ENCODE measurements at places on chromosomes 1 and 21. TPM values are rescaled to one million over a fixed set of nuclear protein-coding genes. Genes with fewer than 3 reads are reported as not detected.

DNA sequence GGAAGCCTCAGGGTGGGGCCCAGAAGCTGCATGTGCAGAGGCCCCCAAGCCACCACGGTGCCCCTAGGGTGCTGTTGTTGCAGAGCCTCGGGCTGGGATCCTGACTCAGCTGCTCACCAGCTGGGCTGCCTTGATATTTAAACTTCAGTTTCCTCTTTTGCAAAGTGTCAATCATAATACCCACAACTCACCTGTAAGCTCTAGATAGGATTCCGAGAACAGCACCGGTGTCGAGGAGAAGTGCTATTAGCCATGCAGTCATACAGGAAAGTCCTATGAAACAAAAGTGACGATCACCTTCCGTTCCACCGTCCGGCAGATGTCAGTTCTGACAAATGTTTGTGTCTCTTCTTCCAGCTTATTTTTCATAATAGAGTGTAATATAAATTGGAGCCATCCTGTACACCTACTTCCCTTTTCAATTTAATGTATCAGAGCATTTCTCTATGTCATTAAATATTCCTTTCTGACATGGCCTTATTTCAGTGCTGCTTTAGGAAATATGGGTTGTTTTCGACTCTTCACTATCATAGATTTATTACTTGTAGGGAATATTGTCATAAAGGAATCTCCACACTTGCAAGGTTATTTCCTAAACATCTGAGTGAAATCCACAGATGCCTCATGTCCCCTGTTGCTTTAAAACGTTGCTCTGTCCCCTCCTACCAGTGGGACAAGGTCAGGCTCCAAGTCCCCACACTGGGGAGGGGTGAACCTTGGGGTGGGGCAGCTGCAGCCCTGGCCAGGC is 100.8 kb downstream of the SIK1 start:
- DNase-seq = no peak

GRCh38 chr1:202135221-202135721 is 9.3 kb downstream of the ARL8A start:
- DNase-seq = no peak

The SPRR3 gene
- not detected for polyA plus RNA-seq

GRCh38 chr1:32431736-32432400 is 33.0 kb upstream of the ZBTB8B start:
- no peak for DNase-seq

- no peak for DNase-seq
Observed at GRCh38 chr1:221394011-221394544, 347.8 kb downstream of the DUSP10 start.

Measured in forelimb muscle (tissue), 1 donor.